Vein endothelial cell (primary cell): ENCODE measurements at places on chromosomes 16 and 17. TPM values are rescaled to one million over a fixed set of nuclear protein-coding genes. Genes with fewer than 3 reads are reported as not detected.

DYNLL2 gene
- 6.9 and 8.2 TPM in 2 replicates for total RNA-seq

AOC2 gene
- 0.65 and 1.9 TPM in 2 replicates for total RNA-seq

RAB11FIP4 gene
- not detected in 2 replicates for total RNA-seq

KRTAP4-4 gene
- total RNA-seq, result not detected in 2 replicates

SDR42E1 gene
- total RNA-seq, result 2.6 and 6.2 TPM in 2 replicates

EVPL gene
- total RNA-seq, result not detected in 2 replicates

HOXB6 gene
- 16.0 and 19.8 TPM in 2 replicates for total RNA-seq

LSM12 gene
- 83.8 and 85.9 TPM in 2 replicates for total RNA-seq

GFER gene
- total RNA-seq, result 11.9 and 15.7 TPM in 2 replicates

AIPL1 gene
- not detected in 2 replicates for total RNA-seq

PDIA2 gene
- 0.65 TPM in 1 of 2 replicates, not detected in the other for total RNA-seq
